NCI-H1048 (cell line): ENCODE measurements at places on chromosomes 7 and 10.

DNA sequence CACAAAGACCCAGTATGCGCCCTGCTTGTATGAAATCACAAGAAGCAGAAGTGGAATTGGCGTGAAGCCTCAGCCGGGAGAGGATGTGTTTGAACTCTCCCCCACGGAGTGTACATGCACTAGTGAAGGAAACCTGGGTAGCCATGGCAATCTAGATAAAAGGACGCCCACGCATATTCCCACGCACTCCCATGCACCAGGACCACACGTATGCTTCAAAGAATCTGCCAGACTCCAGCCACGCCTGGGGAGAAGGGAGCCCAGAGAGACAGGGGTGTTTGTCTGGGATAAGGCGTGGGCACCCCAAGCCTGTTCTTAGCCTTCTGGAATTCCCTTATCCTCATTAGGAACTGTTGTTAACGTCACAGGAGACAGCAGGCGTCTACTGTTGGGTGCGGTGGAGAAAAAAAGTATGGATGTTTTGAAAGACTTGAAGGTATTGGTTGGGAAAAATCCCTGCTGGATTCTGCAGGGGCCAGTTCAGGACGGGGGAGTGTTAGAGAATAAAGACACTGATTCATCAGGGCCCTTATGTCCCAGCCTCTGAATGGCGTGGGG is 28.9 kb upstream of the ECHDC3 start:
- no peak for DNase-seq

DNA sequence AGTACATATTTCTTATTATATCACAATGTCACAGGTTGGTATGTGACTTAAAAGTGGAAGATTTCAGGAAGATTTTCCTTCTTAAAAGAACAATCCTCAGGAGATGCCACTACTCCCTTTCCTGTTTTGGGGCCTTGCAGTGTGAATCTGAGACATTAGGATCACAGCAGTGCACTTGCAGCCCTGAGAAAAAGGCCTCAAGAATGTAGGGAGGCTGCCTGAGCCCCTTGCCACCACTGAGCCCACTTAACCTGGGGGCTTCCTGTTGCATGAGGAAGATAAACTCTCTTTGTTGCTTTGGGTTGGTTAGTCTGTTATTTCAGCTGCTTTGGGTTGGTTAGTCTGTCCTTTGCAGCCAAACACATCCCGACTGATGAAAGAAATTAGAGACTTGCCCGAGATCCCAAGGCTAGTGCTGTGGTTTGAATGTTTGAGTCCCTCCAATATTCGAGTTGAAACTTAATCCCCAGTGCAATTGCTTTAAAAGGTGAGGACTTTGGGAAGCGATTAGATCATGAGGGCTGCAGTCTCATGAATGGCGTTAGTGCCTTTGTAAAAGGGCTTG is 151.3 kb upstream of the SP4 start:
- no peak for DNase-seq

GRCh38 chr7:79982141-79982770 is 152.4 kb upstream of the GNAI1 start:
- no peak for DNase-seq

DNA sequence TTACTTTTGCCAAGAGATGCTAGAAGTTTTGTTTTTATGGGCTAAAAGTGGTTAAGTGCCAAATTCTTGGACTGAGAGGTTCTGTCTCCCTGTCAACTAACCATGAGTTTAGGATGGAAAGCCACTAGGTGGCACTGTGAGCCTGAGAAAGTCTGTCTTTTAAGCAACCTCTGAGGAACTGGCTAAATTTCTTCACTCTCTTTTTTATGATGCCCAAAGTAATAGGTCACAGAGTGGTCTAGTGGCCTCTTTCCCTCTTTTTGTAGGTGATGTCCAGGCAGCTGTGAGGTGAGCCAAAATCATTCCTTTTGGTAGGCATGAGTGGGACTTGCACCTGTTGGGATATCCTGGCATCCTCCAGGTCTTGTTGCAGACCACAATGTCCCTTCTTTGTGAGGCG is 56.8 kb downstream of the SND1 start:
- no peak for DNase-seq

- no peak for DNase-seq
Observed at GRCh38 chr10:2263561-2263960, 526.2 kb upstream of the ADARB2 start.

DNA sequence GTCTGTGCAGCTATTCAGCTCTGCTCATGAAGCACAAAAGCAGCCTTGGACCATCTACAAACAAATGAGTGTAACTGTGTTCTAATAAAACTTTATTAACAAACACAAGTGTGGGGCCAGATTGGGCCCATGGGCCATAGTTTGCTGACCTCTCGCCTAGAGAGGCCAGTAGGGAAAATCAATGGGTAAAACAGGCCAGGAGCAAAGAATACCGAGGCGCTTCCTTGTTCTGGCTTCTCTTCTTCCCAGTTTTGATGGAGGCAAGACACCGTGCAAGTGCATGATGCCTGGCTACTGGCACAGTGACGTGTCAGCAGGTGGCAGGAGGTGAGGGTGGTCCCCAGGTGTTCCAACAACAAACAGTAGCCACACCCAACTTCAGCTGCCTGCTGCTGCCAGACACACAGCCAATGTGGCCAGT is 94.3 kb upstream of the SDK1 start:
- no peak for DNase-seq

GRCh38 chr7:47227762-47228177 is 354.1 kb downstream of the TNS3 start:
- no peak for DNase-seq

DNA sequence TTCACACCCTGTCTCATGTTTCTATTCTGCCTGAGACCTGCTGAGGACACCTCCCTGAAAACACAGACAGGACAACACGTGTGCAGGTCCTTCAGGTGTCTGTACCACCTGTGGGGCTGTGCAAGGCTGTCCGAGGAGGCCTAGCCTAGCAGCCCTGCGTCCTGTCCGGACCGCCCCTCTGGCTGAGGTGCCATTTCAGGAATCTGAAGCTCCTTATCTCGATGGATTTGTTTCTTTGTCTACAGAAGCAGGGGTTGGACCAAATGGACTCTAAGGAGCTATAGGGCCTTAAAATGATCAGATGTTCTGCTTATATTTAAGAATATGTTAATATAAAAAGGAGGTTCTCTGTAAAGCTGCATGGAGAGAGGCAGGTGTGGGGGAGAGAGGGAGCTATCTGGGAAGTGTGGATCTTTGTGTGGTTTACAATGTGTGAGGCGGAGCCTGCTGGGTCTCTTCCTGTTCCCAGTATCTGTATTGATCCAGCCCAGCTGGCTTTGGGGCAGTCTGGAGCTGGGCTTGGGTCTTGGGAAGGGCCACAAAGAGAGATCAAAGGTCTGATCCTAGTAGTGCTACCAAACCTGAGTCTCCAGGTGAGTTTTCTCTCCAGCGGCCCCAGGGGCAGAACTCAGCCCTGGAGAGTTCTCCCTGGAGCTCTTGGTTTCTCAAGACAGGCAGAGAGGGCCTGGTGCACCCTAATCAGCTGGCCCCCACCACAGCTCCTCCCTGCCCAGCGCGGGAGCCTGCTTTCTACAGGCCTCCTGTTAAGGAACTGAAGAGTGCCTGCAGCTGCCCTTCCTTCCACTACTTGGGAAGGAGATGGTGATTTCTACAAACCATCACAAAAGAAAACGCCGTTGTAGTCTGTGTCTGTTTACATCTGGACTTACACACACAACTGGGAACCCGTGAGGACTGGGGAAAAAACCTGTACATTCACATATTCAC is 3.4 kb upstream of the MNX1 start:
- DNase-seq: no peak

GRCh38 chr10:98917828-98918227 is 317.8 kb downstream of the HPSE2 start:
- DNase-seq: no peak

DNA sequence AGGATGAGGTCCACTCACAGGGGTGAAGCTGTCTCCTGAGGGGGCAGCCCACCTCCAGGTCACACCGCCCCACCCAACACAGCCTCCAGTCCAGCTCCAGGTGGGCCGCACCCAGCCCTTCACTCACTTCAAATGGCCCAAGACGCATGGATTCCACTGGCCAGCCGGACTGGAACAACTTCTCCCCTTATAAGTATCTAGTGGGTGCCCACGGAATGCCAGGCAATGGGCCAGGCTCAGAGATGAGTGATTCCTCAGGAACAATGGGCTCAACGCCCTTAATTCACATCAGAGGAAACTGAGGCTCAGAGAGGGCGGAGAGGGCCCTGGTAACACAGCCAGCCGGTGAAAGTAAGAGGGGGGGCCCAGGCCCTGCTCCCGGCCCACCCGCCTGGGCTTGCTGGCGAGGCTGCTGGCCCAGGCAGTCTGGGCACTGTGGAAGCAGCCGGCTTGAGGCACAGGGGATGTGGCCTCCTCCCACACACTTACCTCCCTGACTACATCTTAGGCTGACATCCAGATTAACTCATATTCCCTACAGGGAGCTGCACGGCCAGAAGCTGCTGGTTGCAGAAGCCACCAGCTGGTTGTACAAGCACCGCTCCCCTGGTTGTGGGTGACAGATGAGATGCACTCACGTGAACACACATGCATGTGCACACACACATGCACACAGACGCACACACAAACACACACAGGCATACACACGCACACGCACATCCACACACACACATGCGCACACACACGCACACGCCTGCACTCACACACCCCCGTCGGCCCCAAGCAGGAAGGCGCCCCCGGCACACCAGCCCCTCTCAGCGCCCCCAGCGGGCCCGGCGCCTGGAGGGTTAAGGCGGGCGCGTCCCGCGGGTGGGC is 1.0 kb upstream of the FAM20C start:
- DNase-seq: no peak

- DNase-seq: no peak
Observed at GRCh38 chr10:26543567-26544306, 105.6 kb downstream of the APBB1IP start.

DNA sequence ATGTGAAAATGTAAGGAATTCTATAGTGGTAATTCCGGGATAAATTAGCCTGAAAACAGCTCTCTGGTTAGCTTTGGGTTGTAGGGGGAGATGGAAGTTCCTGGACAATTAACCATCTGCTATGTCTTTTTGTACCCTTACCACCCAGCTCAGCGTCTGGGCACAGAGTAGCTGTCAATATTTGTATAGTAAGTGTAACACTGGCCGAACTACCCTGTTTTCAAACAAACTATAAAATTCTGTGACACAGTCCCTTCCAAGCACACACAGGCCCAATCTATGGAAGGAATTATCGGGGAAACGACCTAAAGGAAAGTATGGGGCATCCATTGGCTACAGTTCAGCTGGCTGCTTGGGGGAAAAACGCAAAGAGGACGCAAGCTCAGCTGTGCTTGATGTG is 869 bp upstream of the LHFPL3 start:
- DNase-seq: no peak

- DNase-seq: no peak
Observed at GRCh38 chr10:114649217-114649903, 8.7 kb downstream of the ABLIM1 start.

GRCh38 chr7:45980181-45980905 is 59.3 kb upstream of the IGFBP3 start:
- no peak for DNase-seq

DNA sequence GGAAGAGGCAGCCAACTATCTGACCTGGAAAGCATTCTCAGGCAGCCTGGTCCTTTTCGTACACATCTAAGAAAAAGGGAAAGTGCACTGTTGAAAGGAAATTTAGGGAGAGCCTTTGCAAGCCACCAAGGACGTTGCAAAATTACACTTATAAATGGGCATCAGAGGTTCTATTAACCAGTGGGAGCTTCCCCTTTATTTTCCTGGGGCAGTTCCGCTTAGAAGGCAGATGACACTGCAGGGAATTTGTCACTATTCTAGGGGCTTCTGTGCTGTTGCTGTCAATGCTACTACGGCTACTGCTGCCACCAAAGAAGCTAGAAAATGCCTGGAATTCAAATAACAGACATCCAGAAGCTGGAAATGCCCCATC is 79.6 kb upstream of the AUTS2 start:
- no peak for DNase-seq

DNA sequence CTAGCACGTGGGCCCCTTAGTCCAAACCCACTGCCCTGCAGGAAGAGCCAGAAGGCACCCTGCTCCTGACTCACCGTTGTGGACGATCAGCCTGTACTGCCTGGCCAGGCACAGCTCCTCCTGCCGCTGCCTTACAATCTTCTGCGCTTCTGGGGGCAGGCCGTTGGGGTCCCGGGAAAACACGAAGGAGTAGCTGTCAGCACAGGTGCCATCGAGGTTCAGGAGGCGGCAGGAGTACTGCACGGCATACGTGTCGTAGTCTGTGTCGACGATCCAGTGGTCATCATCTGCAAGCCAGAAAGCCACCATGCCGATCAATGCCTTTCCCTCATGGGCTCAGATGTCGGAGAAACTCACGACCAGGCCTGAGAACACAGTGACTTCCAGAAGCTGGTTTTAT is 7.3 kb downstream of the RBP4 start:
- no peak for DNase-seq

- DNase-seq: no peak
Observed at GRCh38 chr7:31082447-31082846, 30.3 kb downstream of the ADCYAP1R1 start.

DNA sequence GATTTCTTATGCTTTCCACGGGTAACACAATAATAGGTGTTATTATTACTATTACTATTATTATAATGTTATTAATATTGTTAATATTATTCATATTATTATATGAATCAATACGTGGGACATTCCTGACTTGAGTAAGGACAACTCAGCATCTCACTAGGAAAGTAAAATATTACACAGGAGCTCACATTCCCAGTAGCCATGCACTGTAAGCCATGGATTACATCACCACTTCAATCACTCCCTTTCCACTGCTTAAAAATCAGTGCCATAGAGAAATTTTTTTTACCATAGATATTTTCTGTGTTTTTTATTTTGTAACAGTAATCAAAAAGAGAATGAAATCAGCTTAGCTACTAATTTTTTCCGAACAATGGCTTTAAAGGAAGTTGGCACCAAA is 68.5 kb upstream of the DGKI start:
- DNase-seq: no peak

GRCh38 chr7:102089175-102090098 is 197.2 kb upstream of the SH2B2 start:
- DNase-seq: no peak

DNA sequence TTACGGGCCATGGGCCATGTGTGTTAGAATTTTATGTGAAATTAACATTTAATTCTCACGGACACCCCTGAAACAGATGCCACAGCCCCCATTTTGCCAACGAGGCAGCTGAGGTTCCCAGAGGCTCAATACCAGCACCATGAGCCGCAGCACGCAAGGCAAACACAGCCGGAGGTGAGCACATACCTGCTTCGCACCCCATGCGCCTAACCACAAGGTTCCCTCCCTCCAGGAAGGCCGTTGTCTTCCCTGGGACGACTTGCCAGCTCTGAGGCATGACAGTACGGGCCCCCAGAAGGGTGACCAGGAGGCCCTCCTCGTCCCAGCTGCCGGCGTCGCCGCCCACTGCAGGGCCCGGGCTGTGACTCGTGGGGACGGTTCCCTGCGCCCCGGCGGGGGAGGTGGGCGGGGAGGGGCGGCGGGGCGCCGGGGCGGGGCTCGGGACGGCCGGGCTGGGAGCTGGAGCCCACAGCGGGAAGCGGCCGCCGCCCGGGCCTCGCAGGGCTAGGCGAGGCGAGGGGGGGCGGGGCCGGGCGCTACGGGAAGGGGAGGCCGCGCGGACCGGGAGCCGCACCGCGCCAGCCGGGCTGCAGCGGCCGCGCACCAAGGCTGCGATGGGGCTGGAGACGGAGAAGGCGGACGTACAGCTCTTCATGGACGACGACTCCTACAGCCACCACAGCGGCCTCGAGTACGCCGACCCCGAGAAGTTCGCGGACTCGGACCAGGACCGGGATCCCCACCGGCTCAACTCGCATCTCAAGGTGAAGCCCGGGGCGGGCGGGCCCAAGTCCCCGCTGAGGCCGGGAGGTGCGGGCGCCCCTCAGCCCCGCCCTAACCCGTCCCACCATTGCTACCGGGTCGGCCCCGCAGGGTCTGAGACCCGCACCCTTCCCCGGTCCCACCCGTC is at the start of gene CAV2:
Gene CAV2 (plus strand): TSS at position 571 of the 910 bp plus-strand sequence. CDS start 44 bp downstream, at position 615.
- peak; percentile 13 for DNase-seq
